Activated T-cell treated with anti-CD3 and anti-CD28 coated beads, Interleukin-2, amount 50 U/mL, for 48 hours (primary cell): ENCODE measurements at places on chromosomes 1 and 21.

DNA sequence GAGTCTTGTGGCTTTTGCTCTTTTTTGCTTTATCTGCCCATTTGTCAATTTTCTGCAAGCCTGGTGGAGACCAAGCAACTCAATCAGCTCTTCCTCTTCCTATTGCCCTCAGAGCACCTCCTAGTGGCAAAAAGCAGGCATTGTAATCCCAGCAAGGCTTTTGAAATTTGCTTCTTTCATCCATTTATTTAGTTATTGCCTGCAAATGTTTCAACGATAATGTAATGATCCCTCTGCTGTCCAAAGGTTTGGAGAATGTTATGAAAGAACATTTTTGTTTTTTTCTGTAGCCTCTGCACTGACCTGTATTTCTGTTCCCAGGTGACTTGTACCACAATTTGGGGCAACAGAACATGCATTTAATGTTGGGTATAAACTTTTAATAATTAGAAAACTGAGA lies 127.8 kb downstream of the GABPA start:
- no peak for DNase-seq

- peak; percentile 97 for DNase-seq
These were observed at the start of gene SYT11 for GRCh38 chr1:155859234-155859829. TSS of gene SYT11 (plus strand) at chr1:155859567. CDS start at chr1:155859762, 195 bp downstream.

GRCh38 chr1:87678266-87678665 lies 349.6 kb downstream of the LMO4 start:
- DNase-seq = no peak

DNA sequence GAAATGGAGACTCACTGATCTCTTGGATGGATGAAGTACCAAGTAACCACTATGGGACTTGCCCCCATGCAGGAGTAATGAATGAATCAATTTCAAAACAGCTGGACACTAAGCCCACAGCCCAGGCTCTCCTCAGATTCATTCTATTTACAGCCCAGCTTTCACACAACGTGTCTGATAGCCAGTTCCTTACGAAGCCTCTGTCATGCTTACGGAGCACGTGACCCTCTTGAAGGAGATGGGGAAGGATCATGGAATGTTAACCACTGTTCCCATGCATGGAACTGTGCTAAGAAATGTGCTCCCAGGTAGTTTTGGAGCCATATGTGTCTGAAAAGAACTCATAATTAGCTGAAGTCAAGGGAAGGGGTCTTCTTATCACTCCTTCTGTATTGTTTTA lies 124.1 kb downstream of the KIF26B start:
- no peak for DNase-seq

DNA sequence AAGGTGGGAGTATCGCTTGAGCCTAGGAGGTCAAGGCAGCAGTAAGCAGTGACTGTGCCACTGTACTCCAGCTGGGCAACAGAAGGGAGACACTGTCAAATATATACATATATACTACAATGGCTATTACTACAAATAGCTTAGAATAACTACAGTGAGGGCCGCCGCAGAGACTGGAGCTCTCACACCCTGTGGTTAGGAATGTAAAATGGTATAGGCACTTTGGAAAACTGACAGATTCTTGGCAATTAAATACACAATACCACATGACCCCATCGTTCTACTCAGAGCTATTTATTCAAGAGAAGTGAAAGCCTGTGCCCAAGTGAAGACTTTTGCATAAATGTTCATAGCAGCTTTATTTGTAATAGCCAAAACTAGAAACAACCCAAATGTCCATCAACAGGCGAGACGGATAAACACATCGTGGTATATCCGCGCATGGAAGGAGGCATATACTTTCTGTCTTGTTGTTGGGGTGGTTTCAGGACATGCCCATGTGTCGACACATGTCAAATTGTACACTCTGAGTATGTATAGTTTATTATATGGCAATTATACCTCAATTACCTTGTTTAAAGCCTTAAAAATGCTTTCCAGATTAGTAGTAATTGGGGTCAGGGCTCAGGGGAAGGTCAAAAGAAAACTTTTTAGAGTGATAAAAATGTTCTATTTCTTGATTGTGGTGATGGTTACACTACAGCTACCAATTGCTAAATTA lies 123.4 kb downstream of the RIPK4 start:
- DNase-seq = no peak

GRCh38 chr1:109659997-109660690 lies 4.2 kb downstream of the GSTM4 start:
- DNase-seq = no peak

DNA sequence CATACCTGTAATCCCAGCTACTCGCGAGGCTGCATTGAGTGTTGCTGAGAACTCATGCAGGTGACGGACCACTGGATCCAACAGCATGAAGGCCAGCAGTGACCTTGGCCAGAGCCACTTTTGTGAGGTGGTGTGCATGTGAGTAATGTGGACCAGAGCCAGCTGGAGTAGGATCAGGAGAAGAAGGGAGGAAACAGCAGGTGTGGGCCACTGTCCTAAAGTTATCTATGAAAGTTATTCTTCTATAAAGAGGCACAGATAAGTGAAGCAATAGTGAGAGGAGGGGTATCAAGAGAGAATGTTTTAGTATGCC lies 47.8 kb downstream of the TCP10L start:
- no peak for DNase-seq

- no peak for DNase-seq
These were observed 30.5 kb downstream of the HEYL start for GRCh38 chr1:39608921-39609320.

DNA sequence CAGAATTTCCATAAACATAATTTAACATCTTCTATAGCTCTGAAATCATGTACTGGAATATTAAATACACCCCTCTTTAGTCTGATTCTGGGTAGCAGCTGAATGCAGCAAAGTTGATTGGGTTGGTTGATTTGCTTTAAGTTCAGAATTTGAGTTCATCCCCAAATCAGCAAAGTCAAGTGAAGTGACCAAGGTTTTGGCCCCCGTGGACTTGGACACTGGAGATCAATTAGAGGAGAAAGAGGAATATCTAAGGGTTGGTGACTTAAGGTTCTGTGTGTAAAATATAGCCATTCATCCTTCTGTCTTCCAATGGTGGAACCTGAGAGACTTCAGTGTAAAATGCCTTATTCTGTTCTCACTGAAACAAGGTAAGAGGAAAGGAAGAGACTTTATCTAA lies at the start of gene OR2L13:
TSS of gene OR2L13 (plus strand) at position 301 of the 400 bp plus-strand sequence. CDS start 4,192 bp downstream, outside the sequence.
- DNase-seq = no peak

- no peak for DNase-seq
These were observed 21.7 kb upstream of the KIRREL1 start for GRCh38 chr1:157971769-157972168.

- no peak for DNase-seq
These were observed 376.5 kb downstream of the LRRIQ3 start for GRCh38 chr1:73821520-73821919.

DNA sequence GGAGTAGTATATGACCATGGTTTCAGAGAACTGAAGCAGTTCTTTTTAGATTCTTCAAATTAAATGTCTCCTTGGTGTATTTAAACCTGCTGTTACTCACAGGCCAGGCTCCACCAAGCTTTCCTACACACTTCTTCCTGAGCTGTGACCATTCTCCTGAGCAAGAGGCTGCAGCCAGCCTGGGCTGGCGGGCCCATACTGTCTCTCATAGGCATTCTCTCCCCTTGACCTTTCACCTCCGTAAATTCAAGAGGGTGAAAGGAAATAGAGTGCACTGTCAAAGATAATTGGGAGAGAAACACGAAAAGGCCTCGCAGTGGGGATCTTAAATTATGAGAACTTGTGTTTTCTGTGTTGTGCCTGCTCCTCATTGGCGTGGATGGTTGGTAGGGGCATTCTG lies 2.3 kb downstream of the ARF1 start:
- no peak for DNase-seq

DNA sequence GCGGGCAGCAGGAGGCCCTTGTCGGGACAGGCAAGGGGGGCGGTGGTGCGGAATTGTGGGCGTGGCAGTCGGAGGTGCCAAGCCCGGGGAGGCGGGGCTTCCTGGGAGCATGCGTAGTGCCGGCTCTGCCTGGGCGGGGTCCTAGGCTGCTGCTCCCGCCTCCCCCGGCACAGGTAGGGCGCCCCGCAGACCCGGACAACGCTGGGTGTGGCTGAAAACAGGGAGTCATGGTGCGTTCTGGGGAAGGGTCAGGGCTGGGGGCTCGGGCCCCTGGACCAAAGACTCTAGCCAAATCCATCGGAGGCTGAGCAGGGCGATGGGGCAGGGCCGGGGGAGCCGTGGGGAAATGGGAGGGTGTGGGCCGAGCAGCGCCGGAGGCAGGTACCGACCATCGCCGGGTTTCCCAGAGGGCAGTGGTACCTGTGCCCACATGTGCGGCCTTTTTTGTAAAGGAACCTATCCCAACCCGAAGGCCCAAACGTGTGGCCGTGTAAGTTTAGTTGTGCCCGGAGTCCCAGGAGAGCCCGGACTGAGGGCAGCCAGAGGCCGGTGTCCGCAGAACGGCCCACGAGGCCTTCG lies 231.9 kb downstream of the SDCCAG8 start:
- DNase-seq = no peak

DNA sequence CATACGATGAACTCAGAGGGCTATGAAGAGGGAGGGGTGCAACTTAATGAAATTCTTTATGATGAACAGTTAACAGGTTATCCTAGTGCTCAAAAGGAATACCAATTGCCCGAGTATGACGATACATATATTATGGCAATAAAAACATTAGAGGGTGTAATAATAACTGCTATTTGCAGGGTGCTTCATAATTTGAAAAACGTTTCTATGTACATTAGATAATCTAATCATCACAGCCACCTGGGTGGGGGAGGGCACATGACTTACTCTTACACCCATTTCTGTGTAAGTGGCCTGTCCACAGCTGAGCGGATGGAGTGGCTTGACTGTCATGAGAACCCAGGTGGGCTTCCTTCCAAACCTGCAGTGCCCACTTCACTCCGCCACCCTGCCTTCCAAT lies 46.3 kb downstream of the TIAM1 start:
- DNase-seq = no peak

DNA sequence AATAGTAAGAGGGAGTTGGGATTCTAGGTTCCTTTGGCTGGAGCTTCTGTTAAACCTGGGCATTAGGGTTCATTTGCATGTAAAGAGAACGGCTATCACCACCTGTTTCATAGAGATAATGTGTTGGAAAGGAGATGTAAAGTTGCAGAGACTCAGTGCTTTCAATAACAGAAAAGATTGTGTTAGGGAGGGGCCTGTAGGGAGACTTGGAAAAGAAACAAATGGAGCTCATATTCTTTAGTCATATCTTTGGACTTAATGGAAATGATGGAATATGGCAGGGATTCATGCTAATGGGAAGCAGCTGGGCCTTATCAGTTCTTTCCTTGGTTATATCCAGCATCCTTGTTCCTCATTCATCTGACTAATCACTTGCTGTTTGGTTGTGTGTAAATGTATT lies 144.9 kb downstream of the CD247 start:
- DNase-seq = no peak

- no peak for DNase-seq
These were observed 12.7 kb downstream of the GPR3 start for GRCh38 chr1:27405074-27405473.

GRCh38 chr1:16615253-16616252 lies 2.2 kb upstream of the NBPF1 start:
- peak; percentile 29 for DNase-seq

- DNase-seq = peak; percentile 48
These were observed 176.5 kb downstream of the TGFB2 start for GRCh38 chr1:218521414-218522169.

GRCh38 chr1:150765296-150765976 lies at the start of gene CTSS:
TSS of gene CTSS (minus strand) at chr1:150765778. CDS start at chr1:150764763, 1,015 bp downstream.
- no peak for DNase-seq
